Effector memory CD4-positive, alpha-beta T cell (primary cell): ENCODE measurements at places on chromosomes 13 and 19.

DNA sequence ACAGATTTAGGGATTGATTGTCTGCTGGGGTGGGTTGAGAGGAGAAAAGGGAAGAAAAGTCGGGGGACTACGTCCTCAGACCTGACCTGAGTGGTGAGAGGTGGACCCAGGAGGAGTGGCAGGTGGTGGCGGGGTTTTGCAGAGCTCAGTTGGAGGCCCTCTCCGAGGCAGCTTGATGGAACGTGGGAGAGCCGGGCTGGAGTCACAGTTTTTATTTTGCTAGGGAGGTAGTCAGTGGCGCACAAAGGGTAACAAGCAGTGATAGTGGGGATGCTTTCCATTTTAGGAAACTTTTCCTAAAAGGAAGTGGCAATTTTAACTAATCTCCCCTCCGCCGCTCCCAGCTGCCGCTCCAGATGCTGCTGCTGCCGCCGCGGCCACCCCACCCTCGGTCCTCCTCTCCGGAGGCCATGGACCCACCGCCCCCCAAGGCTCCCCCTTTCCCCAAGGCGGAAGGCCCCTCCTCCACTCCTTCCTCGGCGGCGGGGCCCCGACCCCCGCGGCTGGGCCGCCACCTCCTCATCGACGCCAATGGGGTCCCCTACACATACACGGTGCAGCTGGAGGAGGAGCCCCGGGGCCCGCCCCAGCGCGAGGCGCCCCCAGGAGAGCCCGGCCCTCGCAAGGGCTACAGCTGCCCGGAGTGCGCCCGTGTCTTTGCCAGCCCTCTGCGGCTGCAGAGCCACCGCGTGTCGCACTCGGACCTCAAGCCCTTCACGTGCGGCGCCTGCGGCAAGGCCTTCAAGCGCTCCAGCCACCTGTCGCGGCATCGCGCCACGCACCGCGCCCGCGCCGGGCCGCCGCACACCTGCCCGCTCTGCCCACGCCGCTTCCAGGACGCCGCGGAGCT is 1.1 kb upstream of the ZNF581 start:
- no peak for DNase-seq

- no peak for DNase-seq
These were observed 925.3 kb downstream of the SLITRK6 start for GRCh38 chr13:84873951-84874350.

- no peak for DNase-seq
These were observed 10.8 kb downstream of the GPR183 start for GRCh38 chr13:99296398-99296797.

- no peak for DNase-seq
These were observed 213.8 kb downstream of the DCLK1 start for GRCh38 chr13:35917252-35917941.

GRCh38 chr19:6238643-6239281 is 41.0 kb downstream of the MLLT1 start:
- no peak for DNase-seq

DNA sequence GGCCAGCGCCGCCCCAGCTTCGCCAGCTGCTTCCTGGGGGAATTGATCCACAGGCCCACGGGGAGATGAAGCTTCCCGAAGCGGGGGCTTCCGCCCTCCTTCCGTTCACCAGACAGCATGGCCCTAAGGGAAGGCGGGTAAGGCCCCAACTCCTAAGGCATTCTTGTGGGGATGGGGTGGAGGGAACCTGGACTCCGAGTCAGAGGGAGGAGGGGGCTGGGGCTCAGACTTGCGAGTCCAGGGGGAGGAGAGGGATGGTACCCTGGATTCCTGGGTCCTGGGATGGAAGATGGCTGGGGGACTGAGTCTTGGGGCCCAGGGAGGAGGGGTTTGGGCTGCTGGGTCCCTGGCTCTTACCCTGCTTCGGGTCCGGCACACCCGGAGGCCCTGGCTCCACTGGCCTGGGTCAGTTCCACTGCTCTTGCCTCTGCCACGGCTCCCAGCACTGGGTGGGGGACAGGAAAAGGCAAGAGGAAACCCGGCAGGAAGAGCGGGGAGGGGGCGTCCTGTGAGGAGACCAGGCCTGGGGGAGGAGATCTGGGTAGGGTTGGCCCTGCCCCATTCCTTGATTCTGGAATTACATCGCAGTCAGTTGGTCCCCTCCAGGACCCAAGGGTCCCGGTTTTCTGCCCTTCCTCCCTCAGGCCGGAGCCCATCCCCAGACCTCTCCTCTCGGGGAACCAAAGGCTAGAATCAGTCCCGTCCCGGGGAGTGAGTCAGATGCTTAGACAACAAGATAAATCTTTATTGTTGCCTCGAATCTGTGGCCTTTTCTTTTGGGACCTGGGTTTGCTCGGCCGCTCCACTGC is at the start of gene RASIP1:
Gene RASIP1 (minus strand): TSS at position 447 of the 809 bp plus-strand sequence. CDS start 328 bp downstream, at position 119.
- no peak for DNase-seq

- DNase-seq, result no peak
These were observed 6.2 kb downstream of the GPR4 start for GRCh38 chr19:45595814-45596213.

DNA sequence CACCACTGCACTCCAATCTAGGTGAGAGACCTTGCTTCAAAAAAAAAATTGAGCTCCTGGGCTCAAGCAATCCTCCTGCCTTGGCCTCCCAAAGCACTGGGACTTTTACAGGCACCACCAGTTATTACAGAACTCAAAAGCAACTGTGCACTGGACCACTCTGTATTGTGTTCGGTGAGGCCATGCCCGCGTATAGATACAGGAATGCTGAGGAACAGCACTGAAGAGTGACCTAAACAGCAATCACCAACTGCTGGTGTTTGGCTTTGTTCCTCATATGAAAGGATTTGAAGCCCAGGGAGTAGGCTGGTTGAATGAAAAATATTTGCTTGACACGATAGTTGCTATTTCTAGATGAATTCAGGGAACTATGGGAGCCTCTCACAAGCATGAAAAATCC is 29.5 kb downstream of the SLC25A30 start:
- DNase-seq, result no peak
